ENCODE measurements at places on chromosomes 2 and 18.

DNA sequence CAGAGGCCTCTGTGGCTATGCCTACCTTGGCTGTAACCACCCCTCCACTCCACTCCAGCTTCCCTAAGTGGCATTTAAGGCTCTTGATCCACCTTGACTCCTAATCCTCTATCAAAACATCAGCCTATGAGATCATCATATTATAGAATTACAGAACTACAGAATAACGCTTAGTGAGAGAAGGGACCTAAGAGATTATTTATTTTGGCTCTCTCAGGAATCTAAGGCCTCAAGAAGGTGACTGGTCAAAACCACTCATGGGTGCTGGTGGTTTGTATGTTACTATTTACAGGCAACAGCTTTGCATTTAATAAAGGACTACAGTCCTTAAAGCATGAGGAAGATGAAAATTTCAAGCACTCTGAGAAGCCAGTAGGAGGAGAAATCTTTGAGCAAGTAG, 118.8 kb downstream of the FSHR start:
- DNase-seq = no peak

DNA sequence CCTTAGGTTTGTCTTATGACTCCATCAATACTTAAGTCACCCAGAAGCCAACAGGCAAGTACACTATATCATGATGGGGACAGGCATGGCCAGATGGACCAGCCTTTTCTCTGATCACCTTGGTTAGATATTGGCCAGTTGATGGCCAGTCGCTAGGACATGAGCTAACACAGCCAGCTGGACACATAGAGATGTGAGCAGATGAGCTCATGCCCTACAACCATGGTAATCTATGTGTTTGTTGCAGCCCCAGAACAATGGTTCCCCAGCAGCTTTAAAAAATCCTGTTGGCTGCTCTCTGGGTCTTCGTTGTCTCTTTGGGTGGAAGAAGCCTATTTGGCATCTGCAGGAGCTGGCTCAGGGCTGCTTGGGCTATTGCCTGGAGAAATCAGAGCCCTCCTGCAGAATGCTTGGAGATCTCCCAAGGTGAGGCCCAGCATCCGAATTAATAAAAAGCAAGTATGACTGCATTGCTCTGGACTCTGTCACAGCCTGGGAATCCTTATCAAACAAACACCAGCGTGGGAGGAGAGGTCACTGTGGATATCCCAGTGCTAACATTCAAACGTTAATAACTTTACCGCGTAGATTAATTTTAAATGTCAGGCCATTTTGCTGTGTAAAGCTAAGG, 62.3 kb upstream of the KLHL29 start:
- no peak for DNase-seq

- no peak for DNase-seq
Observed at GRCh38 chr2:100861340-100861739, 41.4 kb downstream of the NPAS2 start.

DNA sequence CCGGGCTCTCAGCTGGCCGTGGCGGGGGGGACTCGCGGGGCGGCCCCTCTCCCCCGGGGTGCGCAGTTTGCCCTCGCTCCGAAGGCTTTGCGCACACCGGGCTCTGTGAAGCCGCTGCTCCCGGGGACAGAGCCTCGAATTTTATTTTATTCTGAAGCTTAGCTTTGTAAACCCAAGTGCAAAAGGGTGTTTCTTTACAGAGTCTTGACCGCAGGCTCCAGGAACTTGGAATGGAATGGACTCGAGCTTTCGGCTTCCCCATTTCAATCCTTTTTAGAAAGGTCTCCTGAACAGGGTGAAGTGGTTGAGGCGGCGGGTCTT, 2.0 kb downstream of the GALR1 start:
- no peak for DNase-seq

DNA sequence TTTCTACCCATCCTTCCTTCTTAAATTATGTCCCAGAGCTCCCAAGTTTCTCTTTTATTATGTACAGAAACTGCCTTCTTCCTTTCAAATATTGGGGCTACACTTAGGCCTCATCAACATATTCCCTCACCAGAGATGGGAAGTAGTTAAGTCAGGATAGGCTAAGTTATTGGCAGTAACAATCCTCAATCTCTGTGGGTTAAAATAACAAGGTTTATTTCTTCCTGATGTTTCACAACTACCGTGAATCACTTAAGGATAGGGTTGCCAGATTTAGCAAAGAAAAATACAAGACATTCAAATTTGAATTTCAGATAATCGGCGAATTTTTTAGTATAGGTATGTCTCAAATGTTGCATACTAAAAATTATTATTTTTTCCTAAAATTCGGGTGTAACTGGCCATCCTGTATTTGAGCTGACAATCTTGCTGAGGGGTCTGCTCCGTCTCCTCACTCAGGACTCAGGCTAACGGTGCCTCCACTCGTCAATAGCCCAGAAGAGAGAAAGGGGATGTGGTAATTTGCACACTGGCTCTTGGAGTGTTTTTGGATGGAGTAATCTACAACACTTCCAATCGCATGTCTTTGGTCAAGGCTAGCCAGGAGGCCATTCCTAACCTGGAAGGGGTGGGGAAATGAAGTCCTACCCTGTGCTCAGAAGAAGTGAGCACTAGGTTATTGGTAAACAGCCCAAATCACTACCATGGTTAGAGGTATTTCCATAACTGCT, 91.7 kb downstream of the ACTR3 start:
- DNase-seq = no peak

- DNase-seq = no peak
Observed at GRCh38 chr18:38052879-38053590, 487.4 kb upstream of the CELF4 start.

GRCh38 chr2:26572591-26572990, 68.6 kb downstream of the CIB4 start:
- no peak for DNase-seq

- peak; percentile 59 for DNase-seq
Observed at GRCh38 chr2:129253461-129253812, 726.0 kb upstream of the RAB6C start.

- no peak for DNase-seq
Observed at GRCh38 chr2:26757873-26758789, 6.0 kb upstream of the SLC35F6 start.

GRCh38 chr2:172455121-172455515, 27.7 kb downstream of the ITGA6 start:
- no peak for DNase-seq

Data from NCI-H2171 treated with DMSO at 0.1 percent for 48 hours (cell line).